ENCODE measurements at places on chromosomes 13 and 19.

DNA sequence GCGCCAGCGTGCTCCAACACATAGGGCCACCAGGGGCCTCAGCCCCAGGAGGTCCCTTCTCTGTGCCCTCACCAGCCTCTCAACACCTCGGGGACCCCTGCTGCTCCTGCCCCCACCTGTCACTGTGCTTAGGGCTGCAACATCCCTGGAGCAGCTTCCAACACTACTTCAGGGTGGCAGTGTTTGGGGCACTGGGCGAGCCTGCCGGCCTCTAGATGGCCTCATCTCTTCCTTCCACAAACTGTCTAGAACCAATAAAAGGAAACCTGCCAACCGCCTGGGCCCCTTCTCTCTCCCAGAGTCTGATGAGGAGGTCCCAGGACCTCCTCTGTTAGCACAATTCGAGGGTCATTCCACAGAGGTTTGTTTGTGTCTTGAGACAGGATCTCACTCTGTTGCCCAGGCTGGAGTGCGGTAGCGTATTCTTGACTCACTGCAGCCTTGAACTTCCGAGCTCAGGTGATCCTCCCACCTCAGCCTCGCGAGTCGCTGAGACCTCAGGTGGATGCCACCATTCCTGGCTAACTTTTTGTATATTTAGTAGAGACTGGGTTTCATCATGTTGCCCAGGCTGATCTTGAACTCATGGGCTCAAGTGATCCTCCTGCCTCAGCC lies 10.1 kb upstream of the SHD start:
- DNase-seq = no peak

DNA sequence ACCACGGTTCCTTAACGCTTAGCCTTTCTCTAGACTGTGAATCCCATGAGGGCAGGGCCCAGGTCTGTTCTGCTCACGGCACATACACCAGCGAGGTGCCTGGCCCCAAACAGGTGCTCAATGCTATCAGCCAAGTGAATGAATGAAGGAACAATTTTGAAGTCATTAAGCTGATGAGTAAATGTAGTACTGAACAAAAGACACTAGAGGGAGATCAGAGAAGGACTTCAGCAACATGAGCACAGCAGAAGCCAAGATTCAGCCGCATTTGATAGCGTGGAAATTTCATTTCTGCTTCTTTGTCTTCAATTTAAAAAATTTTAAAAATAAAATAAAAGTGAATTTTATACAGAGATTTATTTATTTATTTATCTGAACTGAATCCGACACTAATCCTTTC lies 20.1 kb upstream of the MYO16 start:
- peak; percentile 26 for DNase-seq

GRCh38 chr19:38049105-38049649 lies 142.2 kb downstream of the SIPA1L3 start:
- DNase-seq = no peak

- no peak for DNase-seq
Measured at GRCh38 chr13:28257305-28257704, 119.0 kb downstream of the PAN3 start.

- no peak for DNase-seq
Measured at GRCh38 chr13:67844574-67844973, 614.4 kb upstream of the PCDH9 start.
